Activated naive CD4-positive, alpha-beta T cell (primary cell): ENCODE measurements at places on chromosomes 2 and 18.

DNA sequence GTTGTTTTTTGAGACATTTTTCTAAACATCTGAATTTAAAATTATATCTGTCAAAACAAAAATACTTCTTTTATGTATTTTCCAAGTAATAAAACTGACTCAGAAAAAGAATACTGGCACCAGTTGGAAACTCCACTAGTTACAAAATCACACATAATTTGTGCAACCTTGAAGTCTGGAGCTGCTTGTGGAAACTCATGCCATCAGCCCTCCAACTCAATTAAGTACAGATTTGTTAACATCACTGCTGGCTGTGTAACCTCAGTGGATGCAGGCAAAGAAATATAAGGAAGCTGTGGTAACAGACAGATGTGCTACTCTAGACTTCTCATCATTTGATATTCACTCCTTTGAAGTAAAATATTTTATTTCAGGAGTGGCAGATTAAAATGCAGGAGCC lies 30.0 kb upstream of the RAPH1 start:
- DNase-seq, result no peak

DNA sequence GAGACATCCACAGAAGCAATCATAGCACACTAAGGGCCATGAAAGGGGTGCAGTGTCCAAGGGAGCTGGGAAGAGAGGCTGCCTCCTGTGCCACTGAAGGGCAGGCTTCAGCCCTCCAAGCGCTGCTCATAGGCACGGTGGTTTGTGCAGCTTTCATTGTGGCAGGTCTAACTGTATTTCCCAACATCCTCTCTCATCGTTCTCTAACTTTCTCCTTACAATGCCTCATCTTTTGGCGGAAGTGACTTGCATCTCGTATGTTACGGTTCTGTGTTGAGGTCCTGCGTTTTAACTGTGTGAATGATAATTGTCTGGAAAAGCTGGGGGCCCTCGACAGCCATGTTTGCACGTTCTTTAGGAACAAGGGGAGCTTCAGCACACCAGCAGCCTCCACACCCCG lies 213.9 kb downstream of the GBX2 start:
- no peak for DNase-seq

DNA sequence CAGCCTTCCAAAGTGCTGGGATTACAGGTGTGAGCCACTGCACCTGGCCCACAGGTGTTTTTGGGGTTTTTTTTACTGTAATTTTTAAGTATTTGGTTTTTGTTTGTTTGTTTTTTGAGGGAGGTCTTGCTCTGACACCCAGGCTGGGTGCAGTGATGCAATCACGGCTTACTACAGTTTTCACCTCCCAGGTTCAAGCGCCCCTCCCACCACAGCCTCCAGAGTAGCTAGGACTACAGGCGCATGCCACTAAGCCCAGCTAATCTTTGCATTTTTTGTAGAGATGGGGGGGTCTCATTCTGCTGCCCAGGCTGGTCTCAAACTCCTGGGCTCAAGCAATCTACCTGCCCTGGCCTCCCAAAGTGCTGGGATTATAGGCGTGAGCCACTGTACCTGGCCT lies 7.3 kb upstream of the SLC11A1 start:
- no peak for DNase-seq

- DNase-seq, result no peak
Observed at GRCh38 chr2:58938988-58939387, 697.9 kb upstream of the FANCL start.

DNA sequence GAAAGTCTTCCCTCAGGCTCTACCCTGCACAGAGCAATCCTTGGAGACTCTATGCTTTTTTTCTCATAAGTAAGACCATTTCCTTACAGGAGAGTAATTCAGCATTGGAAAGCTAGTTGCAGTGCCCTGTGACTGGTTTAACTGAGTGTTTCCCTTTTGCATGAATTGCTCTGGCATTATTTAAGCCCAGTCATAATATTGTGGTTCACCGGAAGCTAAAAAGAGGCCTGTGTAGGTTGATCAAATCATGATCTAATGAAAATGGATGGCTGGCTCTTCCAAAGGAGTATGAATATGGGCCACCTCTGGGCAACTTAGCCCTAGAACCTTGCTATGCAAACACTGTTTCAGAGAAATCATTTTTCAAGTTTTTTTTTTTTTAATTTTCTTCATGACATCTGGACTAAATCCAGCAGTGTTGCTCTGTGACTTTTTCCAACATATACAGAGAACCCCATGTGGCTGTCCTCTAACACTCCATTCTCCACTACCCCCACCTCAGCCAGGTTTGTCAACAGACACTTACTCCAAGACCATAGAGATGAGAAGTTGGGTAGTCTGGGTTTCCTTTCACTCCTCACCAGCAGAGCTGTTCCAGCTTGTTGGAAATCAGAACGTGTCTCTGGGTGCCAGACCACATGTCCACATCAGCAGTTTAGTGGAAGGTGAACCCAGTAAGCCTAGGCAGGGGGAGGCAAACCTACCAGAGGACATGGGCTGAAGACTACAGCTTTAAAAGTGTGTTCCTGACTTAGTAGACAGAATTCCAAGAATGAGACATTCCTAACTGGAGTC lies 175.2 kb upstream of the SLC14A2 start:
- DNase-seq, result no peak

DNA sequence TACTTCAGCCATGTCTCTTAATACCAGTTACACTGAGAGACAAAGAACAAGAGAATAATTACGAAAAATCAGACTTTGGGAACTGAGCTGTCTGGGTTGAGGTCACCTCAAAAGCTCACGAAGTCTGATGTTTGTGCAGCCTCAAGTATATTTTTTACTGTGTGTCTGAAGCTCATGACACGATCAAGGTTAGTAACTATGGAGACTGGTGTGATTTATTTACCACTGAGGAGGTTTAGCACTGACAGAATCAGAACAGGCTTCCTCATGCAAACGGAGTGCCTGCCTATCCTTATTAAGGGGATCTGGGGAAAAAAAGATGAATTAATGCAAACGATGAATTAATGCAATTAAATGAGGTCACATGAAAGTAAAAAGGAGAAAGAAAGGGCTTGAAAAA lies 61.1 kb upstream of the RAPH1 start:
- no peak for DNase-seq
